ENCODE measurements at places on chromosomes 5 and 9. TPM values are rescaled to one million over a fixed set of nuclear protein-coding genes. Genes with fewer than 3 reads are reported as not detected.

DNA sequence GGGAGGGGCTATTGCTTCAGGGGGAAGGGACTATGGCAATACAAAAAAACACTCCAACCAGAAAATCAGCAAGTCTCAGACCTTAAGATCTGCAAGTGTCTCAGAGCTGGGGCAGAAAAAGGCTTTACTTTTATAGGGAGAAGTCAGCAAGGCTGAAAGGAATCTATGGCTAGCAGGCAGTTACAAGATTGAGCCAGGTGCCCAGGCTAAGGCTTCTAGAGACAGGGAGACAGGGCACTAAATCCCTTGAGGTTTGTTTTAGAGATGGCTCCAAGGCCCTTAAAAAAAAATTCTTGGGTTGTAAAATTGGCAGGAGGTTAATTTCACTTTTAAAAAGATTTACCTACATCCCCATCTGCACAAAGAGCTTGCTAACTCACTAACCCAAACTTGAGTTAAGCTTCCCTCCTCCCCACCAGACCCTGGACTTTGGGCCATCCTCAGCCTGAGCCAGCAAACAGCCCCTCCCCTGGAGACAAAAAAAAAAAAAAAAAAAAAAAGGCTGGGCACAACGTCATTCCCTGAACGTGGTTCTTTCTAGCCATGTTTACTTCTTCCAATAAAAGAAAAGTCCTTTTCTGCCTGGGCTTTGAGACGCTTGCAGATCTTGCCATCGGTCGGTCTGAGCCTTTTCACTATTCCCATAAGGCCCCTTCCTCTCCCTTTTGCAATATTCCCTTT lies 17.9 kb downstream of the NIPAL4 start:
- DNase-seq: no peak

- no peak for DNase-seq
Observed at GRCh38 chr5:457195-457961, 14.4 kb downstream of the EXOC3 start.

DNA sequence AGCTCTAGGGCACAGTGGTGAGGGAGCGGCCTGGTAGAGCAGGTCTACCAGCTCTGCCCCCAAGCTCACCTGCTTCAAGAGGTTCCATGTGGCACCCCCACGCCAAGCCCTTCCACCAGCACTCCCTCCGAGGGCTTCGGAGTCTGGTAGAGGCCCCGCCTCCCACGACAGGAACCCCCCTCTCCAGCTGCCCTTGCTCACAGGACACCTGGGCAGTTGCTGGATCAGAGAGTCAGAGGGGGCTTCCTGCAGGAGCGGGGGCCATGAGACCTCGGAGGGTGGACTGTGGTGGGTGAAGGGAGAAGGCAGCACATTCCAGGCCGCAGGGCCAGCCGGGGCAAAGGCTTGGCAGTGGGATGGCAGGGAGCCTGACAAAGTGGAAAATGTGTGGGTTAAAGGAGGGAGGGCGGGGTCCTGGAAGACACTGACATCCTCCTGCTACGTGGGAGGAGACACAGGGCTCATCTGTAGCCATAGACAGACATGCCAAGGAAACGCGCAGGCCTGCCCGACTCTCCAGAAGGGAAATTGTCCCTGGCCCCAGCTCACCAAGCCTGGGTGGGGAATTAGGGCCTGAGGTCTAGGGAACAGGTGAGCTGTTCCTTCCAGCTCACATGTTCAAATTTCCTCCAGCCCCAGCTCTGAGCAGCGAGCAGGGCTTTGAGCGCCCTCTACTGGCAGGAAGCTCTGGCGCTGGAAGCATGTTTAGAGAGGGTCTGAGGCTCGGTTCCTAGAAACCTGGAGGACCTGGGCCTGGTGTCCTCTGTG lies 74.2 kb downstream of the NTNG2 start:
- DNase-seq: no peak

DNA sequence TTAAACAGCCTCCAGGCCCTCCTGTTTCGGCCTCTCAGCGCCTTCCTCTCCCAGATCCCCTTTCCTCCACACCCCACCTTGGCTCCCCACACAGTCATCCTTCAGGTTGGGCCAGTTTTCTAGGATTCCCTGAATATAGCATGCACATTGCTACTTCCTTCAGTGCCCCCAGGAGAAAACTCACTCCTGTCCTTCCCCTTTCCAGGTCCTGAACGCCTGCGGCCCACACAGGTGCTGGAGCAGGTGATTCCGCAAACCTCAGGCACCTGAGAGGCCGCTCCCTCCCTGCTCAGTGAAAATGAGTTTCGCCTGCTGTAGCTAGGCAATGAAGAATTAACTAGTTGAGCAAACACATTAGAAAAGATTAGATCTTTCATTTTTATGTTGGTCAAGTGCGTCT lies 185.0 kb downstream of the MED10 start:
- no peak for DNase-seq

DNA sequence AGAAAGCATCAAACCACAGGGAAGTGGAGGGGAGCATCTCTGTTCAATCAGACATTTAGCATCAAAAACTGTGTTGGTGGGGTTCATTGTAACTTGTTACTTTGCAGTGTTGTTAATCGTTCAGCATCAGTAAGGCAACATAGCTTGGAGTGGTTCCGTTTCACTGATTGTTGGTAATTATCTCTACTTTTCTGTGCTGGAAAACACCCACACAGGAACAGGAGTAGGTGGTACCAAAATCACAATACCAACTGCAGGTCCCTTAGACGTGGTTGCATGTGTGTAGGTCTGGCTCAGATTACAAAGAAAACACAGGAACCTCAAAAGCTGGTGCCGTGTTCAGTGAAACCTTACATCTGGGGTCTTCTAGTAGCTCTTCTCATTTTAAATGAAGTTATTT lies 146.8 kb downstream of the RNF180 start:
- no peak for DNase-seq

DNA sequence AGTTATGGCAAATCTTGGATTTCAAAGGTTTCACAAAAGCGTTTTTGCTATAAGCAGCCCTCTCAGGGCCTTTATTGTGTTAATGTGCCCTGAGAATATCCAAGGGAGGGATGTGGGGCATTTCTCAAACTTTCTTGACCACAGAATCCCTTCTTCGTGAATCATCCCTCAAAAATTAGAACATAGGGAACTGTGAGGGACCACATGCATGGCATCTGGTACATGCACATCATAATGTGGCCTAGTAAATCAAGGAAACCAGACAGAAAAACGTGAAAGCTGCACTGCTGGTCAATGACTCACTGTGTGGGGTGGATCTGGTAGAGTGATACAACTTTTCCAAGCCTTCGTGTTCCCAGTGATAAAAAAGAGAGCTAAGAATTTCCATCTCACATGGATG lies 22.4 kb downstream of the DDX31 start:
- no peak for DNase-seq

DNA sequence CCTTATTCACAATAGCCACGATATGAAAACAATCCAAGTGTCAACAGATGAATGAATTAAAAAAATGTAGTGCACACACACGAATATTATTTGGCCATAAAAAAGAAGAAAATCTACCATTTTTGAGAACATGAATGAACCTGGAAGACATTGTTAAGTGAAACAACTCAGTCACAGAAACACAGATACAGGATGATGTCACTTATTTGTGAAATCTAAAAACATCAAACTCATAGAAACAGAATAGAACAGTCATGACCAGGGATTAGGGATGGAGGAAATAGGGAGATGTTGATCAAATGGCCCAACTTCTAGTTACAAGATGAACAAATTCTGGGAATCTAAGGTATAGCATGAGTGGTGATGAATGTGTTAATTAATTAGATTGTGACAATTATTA lies 72.3 kb downstream of the MACIR start:
- no peak for DNase-seq

DNA sequence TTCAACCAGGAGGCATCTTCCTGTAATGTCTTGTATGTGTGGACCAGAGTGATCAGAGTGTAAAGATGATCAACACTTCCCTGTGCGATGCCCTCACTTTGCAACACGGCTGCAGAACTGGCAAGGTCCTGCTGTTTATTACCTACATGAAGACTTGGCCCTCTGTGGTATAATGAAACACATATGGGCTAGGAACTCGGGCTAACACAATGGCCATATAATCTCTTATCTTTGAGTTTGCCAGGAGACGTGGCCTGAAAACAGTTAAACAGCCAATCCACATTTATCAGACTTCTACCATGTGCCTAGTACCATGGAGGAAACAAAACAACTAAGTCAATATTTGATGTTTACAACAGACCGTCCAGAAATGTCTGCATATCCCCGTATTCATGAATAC lies 145.5 kb downstream of the ZNF462 start:
- no peak for DNase-seq

GRCh38 chr5:131825404-131826013 lies 28.7 kb upstream of the FNIP1 start:
- DNase-seq: no peak

DNA sequence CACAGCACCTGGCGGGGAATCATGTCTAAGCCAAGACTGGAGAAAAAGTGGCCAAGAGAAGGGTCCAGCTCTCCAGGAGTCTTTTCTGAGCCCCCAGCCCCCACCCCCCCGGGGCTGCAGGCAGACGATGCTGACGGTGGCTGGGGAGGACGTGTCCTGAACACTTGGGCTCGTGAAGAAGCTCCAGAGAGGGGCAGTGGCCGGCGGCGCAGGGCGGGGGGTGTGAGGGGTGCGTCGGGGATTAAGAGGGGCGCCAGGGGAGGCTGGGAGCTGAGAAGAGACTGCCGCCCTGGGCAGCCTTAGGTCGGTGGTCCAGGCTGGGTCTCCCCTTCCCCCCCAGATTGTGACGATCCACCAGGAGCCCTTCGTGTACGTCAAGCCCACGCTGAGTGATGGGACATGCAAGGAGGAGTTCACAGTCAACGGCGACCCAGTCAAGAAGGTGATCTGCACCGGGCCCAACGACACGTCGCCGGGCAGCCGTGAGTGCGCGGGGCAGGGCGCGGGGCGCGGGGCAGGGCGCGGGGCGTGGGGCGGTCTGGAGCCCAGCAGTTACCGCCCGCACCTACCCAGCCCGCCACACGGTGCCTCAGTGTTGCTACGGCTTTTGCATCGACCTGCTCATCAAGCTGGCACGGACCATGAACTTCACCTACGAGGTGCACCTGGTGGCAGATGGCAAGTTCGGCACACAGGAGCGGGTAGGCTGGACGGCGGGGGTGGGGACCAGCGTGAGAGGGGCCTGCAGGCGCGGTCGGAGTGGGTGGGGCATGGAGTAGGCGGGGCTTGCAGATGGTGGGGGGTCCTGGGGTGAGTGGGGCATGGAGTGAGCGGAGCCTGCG lies 8.9 kb downstream of the LRRC26 start:
- DNase-seq: no peak

DNA sequence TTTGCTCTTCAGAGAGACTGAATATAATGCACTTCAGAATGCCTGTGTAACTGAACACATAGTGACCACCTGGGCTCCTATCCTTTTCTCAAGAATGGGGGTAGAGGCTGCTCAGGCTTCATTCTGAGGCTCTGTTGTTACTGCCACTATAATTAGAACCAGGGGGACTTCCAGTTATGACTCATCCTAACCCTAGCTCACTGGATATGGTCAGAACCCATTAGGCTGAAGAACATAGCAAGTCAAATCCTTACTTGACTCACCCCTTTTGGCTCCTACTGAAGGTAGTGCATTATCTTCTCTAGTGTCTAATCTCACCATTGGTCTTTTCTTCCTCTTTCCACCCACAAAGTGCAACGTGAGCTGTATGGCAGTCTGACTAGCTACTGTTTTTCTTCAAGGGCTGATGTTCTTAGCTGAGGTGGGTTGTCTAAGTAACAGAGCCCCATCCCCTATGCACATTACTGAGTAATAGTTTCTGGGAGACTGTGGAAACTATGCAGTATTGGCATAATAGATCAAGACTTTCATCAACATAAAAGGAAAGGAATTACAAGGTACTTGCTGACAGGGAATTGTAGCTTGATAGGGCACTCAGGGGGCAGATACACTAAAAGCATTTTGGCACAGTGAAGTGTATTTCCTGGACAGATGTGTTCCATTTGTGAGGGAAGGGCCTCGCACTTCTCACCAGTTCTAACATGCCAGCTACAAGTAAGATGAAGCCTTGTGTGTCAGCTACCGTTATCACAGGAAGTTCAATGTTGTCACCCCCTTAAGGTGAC lies 431.0 kb upstream of the MEF2C start:
- no peak for DNase-seq

DNA sequence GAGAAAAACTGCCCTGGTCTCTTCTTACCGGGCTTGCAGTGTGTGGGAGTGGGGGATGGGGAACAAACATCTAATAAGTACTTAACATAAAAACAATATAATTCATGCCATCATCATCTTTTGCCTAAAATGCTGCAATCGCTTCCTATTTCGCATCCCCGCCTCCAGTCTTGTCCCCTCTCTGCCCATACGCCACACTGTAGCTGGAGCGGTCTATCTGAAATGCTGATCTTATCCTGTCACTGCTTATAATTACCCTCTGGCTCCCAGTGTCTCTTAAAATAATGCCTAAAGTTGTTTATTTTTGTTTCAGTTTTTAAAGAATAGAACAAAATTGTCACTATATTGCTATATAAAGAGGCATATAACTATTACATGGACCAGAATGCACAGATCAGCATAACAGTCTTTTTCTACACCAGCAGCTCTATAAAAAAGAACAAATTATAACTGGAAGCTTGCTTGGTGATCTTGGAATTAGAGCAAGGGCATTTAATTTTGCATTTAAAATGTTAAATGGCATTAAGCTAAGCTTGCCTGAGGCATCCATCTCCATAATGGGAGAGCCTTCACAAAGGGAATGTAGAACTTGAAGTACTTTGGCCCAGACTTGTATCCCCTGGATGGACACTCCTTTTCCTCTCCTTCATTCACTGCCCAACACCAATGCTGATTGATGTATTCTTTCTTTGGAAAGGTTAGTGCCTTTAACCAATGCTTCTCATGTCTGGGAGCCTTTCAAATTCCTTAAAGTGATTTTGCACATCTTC lies 12.2 kb downstream of the NTRK2 start:
- no peak for DNase-seq

GRCh38 chr5:162870966-162871365 lies 566.4 kb upstream of the CCNG1 start:
- DNase-seq: no peak

HTR1A gene
- not detected for total RNA-seq

CDKN2B gene
- 150 TPM for total RNA-seq

EQTN gene
- not detected for total RNA-seq

ASPN gene
- 7.4 TPM for total RNA-seq
